ENCODE measurements at places on chromosomes 16 and 17.

GRCh38 chr17:73292031-73292531 is 19.7 kb downstream of the CDC42EP4 start:
- DNase-seq = no peak

DNA sequence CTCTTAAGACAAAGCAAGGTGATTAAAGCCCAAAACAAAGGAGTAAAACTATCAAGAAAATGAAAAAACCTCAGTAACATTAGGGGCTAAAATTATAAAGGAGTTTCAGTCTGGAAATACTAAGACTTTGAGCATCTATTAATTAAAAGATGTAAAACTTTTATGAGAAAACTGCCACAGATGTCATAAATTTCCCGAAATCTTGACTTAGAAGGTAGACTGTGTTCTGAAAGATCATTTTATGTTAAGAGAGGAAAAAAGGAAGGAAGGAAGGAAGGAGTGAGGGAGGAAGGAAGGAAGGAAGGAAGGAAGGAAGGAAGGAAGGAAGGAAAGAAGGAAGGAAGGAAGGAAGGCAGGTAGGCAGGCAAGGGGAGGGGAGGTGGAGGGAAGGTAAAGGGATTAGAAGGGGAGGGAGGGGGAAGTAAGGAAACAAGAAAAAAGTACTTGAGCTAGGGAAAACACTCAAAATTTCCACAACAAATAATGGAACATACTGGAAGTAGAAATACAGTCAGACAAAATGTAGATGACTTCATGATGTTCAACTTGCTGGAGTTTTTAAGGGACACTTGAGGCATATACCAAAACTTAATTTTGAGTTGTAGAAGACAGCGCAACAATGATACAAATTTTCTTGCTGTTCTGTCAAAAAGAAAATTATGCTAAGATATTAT is 2.0 kb downstream of the KRTAP4-5 start:
- DNase-seq = no peak

DNA sequence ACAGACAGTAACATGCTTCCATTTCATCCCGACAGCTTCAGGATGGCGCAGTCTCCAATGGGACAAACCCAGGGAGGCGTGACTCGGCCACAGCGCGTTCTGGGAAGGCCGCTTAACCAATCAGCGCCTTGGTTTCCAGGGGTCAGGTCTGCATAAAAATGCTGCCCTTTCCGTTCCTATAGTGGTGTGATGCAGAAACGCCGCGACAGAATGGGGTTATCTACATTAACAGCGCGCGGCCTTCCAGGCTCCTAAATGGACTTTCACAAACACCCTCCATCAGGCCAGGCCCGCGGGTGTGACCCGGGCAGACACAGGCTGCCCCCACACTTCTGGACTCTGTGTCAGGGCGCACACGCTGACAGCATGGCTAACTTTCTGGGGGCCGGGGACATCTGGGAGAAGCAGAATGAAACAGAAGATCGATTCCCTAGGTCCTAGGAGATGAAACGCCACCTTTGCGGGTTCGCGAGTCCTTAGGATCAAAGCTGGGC is 792 bp downstream of the TMEM231 start:
- peak; percentile 39 for DNase-seq

DNA sequence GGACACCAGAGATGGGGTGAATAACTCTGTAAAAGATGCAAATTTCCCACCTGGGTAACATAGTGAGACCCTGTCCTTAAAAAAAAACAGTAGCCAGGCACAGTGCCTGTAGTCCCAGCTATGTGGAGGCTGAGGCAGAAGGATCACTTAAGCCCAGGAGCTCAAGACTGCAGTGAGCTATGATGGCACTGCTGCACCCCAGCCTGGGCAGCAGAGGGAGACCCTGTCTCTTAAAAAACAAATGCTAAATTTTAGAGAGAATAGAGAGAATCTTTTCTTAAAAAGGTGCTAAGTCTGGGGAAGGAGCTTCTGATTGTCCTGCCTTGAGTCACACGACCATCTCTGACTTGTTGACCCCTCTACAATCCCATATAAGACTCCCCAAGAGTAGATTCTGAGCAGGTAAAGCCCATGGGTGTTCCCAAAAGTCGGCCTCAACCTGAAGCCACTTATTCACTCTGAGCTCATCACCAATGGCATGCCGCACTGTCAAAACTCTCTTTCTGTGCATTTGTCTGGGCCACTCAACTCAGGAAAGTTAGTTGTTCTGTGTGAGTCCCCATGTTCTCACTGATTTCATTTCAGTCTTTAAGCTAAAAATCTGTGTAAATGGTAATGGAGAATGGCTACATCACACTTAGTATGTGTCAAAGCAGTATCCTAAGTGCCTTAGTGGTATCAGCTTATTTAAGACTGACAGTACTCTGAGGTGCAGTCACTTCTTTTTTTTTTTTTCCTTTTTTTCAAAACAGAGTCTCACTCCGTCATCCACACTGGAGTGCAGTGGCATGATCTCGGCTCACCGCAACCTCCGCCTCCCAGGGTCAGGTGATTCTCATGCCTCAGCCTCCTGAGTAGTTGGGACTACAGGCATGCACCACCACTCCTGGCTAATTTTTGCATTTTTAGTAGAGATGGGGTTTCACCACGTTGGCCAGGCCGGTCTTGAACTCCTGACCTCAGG is 41.6 kb downstream of the PRKCB start:
- no peak for DNase-seq

GRCh38 chr17:8131844-8132441 is 8.0 kb upstream of the HES7 start:
- DNase-seq = no peak

- DNase-seq = peak; percentile 16
Observed at GRCh38 chr17:72270273-72270924, 149.6 kb downstream of the SOX9 start.

DNA sequence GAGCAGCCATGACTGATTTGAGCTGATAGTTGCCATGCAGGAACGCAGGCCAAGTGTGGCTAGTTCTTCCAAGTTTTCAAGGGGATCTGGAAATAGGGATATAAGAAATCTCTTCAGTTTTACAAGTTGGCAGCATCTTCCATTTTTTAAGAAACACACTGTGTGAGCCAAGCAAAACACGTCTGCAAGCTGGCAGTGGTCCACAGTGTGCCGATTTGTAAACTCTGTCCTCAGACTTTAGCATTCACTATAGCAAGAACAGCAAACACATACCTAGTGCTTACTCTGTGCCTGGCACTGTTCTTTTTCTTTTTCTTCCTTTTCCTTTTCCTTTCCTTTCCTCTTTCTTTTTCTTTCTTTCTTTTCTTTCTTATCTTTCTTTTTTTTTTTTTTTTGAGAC is 2.9 kb downstream of the ORAI3 start:
- DNase-seq = no peak

DNA sequence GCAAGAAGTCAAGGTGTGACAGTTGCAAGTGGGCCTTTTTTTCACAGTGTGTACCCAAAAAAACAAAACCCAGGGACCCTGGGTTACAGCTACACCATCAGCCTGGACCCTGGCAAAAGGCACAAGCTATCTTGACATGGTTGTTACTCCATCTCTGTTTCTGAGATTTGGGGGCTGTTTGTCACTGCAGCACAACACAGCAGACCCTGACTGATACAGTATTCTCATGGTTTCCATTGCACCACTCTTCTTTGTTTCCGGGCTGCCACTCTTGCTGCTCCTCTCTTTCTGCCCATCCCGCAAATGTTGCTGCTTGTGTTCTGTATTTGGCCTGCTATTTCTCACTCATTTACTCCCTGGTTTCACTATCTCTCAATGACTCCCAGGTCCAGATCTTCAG is 55.2 kb downstream of the C16orf78 start:
- no peak for DNase-seq

- no peak for DNase-seq
Observed at GRCh38 chr17:8292639-8293395, 2.4 kb downstream of the SLC25A35 start.

GRCh38 chr17:28747801-28748750 is 4.3 kb downstream of the TRAF4 start:
- no peak for DNase-seq
